ENCODE measurements at places on chromosomes 7 and 10.

DNA sequence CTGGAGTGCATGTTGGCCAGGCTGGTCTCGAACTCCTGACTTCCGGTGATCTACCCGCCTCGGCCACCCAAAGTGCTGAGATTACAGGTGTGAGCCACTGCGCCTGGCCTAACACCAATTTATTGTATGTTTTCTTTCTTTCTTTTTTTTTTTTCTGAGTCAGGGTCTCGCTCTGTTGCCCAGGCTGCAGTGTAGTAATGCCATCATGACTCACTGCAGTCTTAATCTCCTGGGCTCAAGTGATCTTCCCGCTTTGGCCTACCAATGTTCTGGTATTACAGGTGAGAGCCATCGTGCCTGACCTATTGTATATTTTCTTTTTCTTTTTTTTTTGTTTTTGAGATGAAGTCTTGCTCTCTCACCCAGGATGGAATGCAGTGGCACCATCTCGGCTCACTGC lies 33.8 kb upstream of the UBE2H start:
- no peak for DNase-seq

- DNase-seq, result no peak
These were observed 846 bp upstream of the ZNF775 start for GRCh38 chr7:150378115-150378852.

DNA sequence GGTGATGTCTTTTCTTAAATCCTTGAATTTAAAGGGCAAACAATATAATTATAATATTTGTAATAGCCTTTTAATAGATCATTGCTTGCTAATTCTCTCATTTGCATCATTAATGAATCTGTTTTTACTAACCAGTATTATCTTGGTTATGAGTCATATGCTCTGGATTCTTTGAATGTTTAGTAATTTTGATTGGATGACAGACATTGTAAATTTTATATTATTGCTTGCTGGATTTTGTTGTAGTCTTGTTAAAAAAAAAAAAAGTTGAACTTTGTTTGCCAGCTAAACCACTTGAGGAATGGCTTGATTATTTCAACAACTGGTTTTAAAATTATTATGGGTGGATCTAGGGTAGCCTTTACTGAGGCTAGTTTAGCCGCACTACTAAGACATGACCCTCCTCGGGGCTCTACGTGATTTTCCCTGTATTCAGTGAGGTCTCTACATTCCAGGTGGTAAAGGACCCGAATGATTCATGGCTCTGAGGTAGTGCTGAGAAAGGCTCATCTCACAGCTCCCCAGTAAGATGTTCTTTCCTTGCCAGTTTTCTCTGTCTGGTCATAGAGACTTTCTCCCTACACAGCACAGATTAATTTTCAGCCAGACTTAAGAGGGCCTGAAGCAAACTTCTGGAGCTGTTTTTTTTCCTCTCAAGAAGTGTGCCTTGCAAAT lies 8.5 kb downstream of the C10orf90 start:
- DNase-seq, result no peak

GRCh38 chr7:102978284-102978683 lies 65.5 kb downstream of the LRRC17 start:
- DNase-seq, result no peak

- no peak for DNase-seq
These were observed 91.7 kb upstream of the PDGFA start for GRCh38 chr7:611281-611810.

- DNase-seq, result no peak
These were observed 1.4 kb downstream of the HTRA1 start for GRCh38 chr10:122462533-122463465.

DNA sequence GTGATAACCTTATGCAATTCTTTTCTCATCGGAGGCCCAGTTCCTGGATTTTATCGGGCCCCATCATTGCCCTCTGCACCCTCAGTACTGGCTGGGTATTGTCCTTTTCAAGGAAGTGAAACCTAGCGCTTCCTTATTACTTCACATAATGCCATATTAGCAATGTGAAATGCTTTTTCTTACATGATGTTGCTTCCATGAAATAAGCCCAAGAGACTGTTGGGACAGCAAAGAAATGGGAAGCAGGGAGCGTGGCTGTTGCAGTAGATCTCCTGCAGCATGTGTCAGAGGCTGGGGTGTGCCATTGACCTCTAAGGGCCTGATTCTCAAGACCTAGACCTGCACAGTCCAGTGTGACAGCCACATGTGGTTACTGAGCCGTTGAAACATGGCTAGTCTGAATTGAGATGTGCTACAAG lies 8.1 kb downstream of the CHN2 start:
- DNase-seq, result no peak

DNA sequence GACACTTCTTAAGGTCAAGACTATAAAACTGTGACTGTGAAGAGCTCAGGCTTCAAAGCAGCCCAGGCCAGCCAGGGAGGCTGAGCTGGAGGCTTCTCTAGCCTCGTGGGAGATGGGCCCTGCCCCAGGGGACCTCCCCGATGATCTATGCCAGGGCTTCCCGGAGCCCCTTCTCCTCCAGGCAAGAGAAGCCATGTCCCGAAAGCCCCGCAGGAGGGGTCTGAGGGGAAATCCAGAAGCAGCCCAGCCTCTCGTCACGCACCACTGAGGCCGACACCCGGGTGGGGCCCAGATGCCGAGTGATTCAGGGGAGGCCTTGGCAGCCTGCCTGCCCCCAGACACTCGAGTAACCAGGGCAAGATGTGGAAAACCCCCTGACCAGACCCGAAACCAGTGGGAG lies 63.7 kb downstream of the PROSER2 start:
- no peak for DNase-seq

DNA sequence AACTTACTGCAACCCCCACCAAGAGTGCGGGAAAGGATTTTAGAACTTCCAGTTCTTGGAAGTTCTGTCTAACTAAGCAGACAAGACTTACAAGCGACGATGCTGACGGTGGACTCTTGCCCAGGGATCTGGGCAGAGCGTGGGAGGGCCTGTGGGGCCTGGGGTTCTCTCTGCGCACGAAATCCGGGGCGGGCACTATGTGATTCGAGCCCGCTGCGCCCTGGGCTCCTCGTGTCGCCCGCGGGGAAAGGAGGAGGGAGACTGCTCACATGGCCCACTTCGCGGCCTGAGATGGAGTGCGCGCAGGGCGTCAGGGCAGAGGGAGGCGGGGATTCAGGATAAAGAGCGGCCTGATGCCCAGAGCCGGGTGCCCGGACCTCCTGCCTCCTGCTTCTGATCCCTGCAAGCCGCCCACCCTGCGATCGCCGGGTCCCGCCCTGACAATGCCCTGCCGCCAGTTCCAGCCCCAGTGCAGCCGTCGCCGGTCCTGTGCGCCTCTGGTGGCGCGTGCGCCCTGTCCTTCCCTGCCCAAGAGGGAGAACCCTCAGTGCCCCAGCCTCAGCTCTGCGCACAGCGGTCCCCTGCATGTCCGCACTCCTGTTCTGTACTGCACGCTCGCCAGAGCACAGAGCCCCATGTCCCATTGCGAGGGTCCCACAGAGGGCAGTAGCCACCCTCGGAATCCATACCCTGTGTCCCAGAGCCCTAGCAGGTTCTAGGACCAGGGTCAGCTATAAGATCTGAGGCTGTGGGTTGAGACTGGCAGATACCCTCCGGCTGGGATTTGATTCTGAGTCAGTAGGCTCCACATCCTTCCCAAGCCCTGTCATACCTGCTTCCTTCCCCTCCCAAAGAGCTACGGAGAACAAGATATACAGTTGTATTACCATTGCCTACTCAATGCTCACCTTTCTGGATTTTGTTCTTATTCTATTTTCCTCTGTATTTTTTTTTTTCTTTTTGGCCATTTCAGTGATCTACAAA lies 99.4 kb upstream of the TMEM106B start:
- DNase-seq, result no peak

- no peak for DNase-seq
These were observed at the start of gene ADIRF for GRCh38 chr10:86968271-86968993. Gene ADIRF, plus strand, starts transcription at chr10:86968482. Its CDS starts 63 bp downstream, at chr10:86968545.

- no peak for DNase-seq
These were observed 243.2 kb upstream of the TMEM229A start for GRCh38 chr7:124276005-124276622.

GRCh38 chr10:22619101-22619500 lies 95.3 kb downstream of the PIP4K2A start:
- DNase-seq, result no peak

GRCh38 chr7:82105463-82105862 lies 335.6 kb upstream of the HGF start:
- DNase-seq, result no peak

DNA sequence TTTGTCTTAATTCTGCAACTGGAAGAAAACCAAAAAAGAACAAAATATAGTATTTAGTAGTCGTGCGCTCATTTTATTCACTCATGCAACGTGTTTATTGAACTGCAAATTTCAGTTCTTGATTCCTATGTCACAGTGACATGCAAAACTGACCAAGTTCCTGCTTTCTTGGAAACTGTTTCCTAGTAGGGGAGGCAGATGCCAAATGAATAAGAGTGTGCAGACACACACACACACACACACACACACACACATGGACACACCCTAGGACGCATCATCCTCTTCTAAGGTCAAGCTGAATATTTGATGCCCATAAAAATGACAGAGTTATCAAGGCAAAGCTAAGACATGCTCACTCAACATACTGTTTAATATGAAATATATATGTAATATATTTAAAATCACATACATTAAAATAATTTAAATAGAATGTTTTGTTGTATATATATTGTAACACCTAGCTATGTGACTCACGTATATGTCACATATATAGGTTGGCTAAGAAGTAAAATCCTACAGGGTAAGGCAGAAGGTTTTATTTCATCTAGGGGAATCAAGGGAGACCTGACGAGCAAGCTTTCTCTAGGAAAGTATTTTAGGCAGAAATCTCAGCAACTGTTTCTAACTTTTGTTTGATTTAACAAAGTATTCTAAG lies 79.6 kb downstream of the SVIL start:
- no peak for DNase-seq

GRCh38 chr7:94972296-94972695 lies 64.9 kb downstream of the PPP1R9A start:
- DNase-seq, result no peak

DNA sequence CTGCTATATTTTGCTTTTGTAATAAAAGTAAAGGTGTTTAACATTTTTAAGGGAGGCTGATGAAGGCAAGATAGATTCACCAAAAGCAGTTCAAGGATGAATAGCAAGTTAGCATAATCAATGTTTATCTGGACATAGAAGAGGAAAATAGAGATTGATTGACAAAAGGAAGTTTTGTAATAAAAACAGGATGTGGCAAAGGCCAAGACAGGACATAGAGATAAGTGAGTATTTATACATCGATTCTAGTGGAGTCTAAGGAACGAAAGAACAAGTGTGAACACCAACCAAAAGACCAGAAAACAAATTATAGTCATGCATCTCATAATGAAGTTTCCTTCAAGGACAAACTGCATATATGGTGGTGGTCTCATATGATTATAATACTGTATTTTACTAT lies 123.8 kb downstream of the CCDC71L start:
- DNase-seq, result no peak

DNA sequence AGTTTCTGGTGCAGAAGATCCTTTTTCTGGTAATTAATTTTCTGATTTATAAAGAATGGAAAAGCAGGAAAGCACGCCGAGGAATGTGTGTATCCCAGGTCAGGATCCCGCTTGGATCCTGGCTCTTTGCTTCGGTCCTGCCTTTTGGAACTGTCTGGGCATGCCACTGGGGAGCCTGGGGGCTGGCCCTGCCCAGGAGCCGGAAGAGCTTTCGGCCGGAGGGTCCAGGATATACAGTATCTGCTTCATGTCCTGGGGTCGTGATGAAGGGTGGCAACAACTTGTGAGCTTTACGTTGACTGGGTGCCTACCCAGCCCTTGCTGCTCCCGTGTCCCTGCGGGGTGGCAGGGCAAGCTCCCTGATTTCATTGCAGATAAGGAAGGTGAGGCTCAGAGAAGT lies 2.4 kb downstream of the SH2D4B start:
- no peak for DNase-seq

DNA sequence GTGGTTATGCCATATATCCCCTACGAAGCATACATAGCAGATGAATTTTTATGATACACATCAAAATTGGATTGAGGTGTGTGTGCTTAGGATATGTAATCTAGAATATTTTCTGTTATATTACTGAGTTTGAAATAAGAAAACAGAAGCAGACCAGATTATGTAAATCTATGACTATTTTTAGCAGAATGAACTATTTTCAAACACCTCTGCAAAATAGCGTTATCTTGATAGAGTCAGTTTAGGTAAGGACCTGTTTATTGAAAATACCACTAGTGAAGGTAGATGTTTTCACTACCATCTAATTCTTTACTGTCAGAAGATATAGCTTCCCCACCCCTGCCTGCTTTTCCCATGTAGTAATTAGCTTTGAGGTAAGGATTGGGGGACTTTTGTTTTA lies 9.1 kb downstream of the LANCL2 start:
- no peak for DNase-seq

DNA sequence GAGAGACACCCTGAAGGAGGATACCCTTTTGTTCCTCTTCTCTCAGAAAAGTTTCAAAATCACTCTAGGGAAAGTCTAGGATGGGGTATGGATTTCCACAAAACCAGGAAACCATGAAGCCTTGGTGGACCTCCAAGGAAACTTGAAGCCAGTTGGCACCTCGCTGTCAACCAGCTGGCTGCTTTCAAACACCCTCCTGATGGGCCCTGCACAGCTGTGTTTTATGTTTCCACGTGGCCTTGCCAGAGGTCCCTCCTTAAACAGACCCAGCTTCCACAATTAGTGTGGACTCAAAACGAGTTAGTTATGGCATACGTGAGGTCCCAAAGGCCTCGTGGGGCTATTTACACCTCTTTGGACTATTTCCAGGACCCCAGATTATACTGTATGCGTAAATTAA lies 5.9 kb downstream of the PPP1R3A start:
- no peak for DNase-seq

GRCh38 chr7:24972991-24973390 lies 7.0 kb downstream of the OSBPL3 start:
- DNase-seq, result no peak

DNA sequence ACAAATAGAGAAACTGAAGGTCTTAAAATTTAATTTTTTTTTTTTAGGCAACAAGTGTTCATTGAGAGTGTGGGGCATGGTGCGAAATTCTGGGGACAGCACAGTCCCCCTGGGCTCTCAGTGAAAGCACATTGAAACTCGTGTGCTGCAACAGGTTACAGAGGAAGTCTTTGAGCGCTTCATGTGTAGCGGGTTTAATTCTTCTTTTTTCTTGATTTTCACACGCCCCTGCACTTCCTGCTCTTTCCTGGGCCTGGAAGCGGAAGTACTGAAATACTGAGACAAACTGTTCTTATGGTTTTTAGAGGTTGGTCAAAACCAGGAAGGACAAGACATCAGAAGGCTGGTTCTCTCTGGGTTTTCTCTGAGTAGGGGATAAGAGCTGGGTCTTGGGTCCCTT lies 203.5 kb downstream of the PTEN start:
- DNase-seq, result no peak

- no peak for DNase-seq
These were observed 346.9 kb downstream of the TYW1 start for GRCh38 chr7:67343572-67343971.

GRCh38 chr10:4043897-4044665 lies 259.1 kb upstream of the KLF6 start:
- DNase-seq, result no peak

GRCh38 chr10:125093199-125093973 lies 67.0 kb downstream of the CTBP2 start:
- DNase-seq, result no peak

- no peak for DNase-seq
These were observed 263.4 kb downstream of the BICC1 start for GRCh38 chr10:58775960-58776567.

- no peak for DNase-seq
These were observed 122.2 kb downstream of the NPY start for GRCh38 chr7:24406053-24406788.

- DNase-seq, result no peak
These were observed 38.0 kb upstream of the VSIR start for GRCh38 chr10:71811351-71811750.

All from stimulated activated CD8-positive, alpha-beta memory T cell treated with anti-CD3 and anti-CD28 coated beads, Interleukin-4, amount 100 ng/mL, for 1 hour (primary cell).